Activated naive CD4-positive, alpha-beta T cell treated with anti-CD3 and anti-CD28 coated beads for 36 hours (primary cell): ENCODE measurements at places on chromosomes 5 and 9. TPM values are rescaled to one million over a fixed set of nuclear protein-coding genes. Genes with fewer than 3 reads are reported as not detected.
A peak's percentile ranks its signal among the peaks of the same experiment; 100 is the strongest.

PNPLA7 gene
- total RNA-seq = 2.8 TPM

LEAP2 gene
- 1.8 TPM for total RNA-seq

DAB2 gene
- total RNA-seq = not detected

SLC4A9 gene
- 0.07 TPM for total RNA-seq

PRXL2C gene
- 4.8 TPM for total RNA-seq

CD14 gene
- 0.20 TPM for total RNA-seq

- H3K4me1 ChIP-seq = peaks cover 3% of the 10 kb centered on the region
- peak; percentile 7 for DNase-seq
- peaks cover 13% of the 10 kb centered on the region for H3K27me3 ChIP-seq
- H3K27ac ChIP-seq = no peak overlapping the region
Observed at GRCh38 chr5:64637837-64638443, 52.4 kb upstream of the SHISAL2B start.

- no peak for DNase-seq
- no peaks in the 10 kb centered on the region for H3K4me1 ChIP-seq
- H3K4me3 ChIP-seq = no peak overlapping the region
- no peak overlapping the region for H3K27ac ChIP-seq
- H3K36me3 ChIP-seq = no peaks in the 10 kb centered on the region
Observed at GRCh38 chr9:116103976-116104820, 49.4 kb upstream of the PAPPA start.

GRCh38 chr5:96149546-96149945 lies 187.9 kb upstream of the ELL2 start:
- no peaks in the 10 kb centered on the region for H3K27me3 ChIP-seq
- peaks cover 9% of the 10 kb centered on the region for H3K4me1 ChIP-seq
- no peak overlapping the region for H3K4me3 ChIP-seq
- no peak overlapping the region for H3K27ac ChIP-seq
- no peak for DNase-seq
- no peaks in the 10 kb centered on the region for H3K36me3 ChIP-seq

DNA sequence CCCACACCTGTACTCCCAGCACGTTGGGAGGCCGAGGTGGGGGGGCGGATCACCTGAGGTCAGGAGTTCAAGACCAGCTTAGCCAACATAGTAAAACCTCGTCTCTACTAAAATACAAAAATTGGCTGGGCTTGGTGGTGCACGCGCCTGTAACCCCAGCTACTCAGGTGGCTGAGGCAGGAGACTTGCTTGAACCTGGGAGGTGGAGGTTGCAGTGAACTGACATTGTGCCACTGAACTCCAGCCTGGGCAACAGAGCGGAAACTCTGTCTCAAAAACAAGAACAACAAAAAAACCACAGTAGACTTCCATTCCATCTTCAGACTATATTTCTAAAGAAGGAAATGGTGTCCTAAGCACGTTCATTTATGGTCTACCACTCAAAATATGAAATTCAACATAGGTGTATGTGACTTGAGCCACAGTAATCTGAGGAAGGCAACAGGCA lies 14.2 kb upstream of the SERINC5 start:
- H3K27ac ChIP-seq = peak overlapping the region; percentile 78
- no peak for DNase-seq
- H3K27me3 ChIP-seq = no peaks in the 10 kb centered on the region
- no peaks in the 10 kb centered on the region for H3K36me3 ChIP-seq
- peaks cover 41% of the 10 kb centered on the region for H3K4me1 ChIP-seq

- peaks cover 2% of the 10 kb centered on the region for H3K27me3 ChIP-seq
- H3K4me3 ChIP-seq = no peak overlapping the region
- peaks cover 7% of the 10 kb centered on the region for H3K36me3 ChIP-seq
- H3K4me1 ChIP-seq = no peaks in the 10 kb centered on the region
- no peak overlapping the region for H3K27ac ChIP-seq
Observed at GRCh38 chr9:69696802-69697201, 24.6 kb upstream of the APBA1 start.

DNA sequence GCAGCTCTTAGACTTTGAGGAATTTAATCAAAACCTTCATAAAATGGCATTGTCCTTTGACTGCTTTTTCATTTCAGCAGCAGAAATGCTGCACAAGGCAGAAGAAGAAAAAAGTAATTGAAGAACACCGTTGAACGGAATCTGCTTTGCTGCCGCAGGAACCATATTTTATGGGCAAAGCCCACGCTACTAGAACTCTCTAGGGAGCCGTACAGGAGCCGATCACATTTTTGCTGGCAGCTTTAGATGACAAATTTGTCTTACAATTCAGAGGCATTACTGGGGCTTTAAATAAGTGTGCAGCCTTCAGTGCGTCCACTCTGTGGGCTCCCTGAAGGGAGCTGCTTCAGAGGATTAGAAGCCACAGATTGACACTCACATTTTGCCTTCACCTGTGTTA lies 5.4 kb downstream of the CFAP90 start:
- peaks cover 43% of the 10 kb centered on the region for H3K27me3 ChIP-seq
- H3K4me3 ChIP-seq = no peak overlapping the region
- peaks cover 2% of the 10 kb centered on the region for H3K4me1 ChIP-seq
- H3K36me3 ChIP-seq = no peaks in the 10 kb centered on the region
- no peak overlapping the region for H3K27ac ChIP-seq

DNA sequence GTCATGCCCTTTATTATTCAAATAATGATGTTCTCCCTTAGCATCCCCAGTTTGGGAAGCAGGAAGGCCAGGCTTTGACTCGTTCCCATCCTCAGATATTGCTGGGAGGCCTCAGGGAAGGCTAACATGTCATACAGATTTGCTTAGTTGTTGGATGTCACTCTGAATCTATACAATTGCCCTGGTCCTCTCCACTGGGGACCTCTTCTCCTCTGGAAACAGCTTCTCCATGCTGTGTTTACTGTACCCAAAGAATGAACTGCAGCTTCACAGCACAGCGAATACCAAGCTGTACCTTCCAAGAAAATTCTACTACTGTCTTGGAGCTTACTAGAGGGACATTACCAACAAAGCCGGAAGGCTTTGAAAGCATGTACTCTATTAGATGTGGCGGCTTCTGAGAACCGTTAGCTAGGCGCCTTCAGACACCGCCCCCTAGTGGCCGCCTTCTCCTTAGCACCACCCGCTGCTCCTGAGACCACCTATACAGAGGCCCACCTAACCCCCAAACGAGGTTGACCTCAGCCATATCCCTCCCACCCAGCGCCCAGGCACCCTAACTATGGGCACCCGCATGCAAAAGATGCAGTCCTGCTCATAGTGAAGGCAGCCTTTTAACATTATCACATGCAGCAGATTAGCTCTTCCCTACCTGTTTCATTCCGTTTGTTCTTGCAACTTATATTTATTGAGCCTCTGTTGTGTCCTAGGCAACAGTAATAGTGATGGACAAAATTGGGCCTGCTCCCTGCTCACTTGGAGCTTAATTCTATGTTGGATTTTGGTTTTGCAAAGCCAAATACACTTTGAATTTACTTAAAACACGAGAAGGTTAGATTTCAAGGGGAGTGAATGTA lies 34.9 kb upstream of the FOXI1 start:
- no peaks in the 10 kb centered on the region for H3K27me3 ChIP-seq
- DNase-seq = no peak
- H3K4me3 ChIP-seq = no peak overlapping the region
- H3K27ac ChIP-seq = no peak overlapping the region
- peaks cover 63% of the 10 kb centered on the region for H3K36me3 ChIP-seq

GRCh38 chr5:173968154-173968797 lies 20.7 kb upstream of the C5orf47 start:
- H3K4me1 ChIP-seq = peaks cover 21% of the 10 kb centered on the region
- DNase-seq = no peak
- H3K36me3 ChIP-seq = no peaks in the 10 kb centered on the region

DNA sequence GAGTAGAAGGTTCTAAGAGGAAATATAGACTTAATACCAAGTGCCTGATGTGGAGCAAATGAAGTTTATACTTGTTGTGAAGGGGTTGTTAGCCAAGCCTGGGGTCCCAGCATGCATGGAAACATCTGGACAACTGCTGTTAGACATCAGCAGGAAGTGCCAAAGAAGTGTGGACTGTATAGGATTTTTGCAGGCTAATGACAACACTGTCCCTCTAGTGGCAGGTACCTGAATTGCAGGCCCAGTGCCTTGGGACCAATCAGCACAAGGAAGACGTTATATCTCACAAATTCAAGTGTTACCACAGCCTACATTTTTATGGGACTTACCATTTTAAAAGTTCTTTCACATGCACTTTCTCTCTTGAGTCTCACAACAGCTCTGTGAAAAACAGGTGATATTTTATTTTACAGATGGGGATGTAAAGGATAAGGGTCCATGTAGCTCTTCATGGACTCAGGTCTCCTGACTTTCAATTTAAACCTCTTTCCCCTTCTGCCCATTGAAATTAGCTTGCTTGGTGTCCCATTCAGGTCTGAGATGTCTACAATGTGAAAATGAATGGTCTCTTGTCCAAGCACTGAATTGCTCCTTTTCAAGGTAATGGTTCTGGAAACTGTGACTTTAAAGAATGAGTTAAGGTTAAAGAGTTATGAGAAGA lies 89.0 kb upstream of the MAP1B start:
- no peaks in the 10 kb centered on the region for H3K4me1 ChIP-seq
- H3K27ac ChIP-seq = no peak overlapping the region
- peak; percentile 81 for DNase-seq
- H3K27me3 ChIP-seq = peaks cover 26% of the 10 kb centered on the region

DNA sequence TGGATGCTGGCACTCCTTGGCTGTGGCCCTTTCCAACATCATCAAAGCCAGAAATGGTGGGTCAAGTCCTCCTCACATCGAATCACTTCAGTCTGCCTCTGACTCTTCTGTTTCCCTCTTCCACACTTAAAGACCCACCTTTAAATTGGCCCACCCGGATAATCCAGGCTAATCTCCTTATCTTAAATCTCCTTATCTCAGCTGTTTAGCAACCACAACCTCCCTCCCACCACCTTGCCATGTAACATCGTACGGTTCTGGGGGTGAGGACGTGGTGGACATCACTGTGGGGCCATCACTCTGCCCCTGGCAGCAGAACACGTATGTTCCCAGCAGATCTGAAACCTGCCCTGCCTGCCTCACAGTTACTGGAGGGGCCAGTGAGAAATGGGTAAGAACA lies 11.5 kb downstream of the IGFBPL1 start:
- H3K27me3 ChIP-seq = no peaks in the 10 kb centered on the region
- H3K27ac ChIP-seq = no peak overlapping the region
- H3K4me1 ChIP-seq = no peaks in the 10 kb centered on the region
- H3K36me3 ChIP-seq = no peaks in the 10 kb centered on the region
- no peak for DNase-seq

GRCh38 chr9:15622318-15622971 lies 69.6 kb downstream of the CCDC171 start:
- H3K36me3 ChIP-seq = peaks cover 6% of the 10 kb centered on the region
- no peaks in the 10 kb centered on the region for H3K4me1 ChIP-seq
- H3K27me3 ChIP-seq = no peaks in the 10 kb centered on the region
- no peak for DNase-seq
- no peak overlapping the region for H3K27ac ChIP-seq

DNA sequence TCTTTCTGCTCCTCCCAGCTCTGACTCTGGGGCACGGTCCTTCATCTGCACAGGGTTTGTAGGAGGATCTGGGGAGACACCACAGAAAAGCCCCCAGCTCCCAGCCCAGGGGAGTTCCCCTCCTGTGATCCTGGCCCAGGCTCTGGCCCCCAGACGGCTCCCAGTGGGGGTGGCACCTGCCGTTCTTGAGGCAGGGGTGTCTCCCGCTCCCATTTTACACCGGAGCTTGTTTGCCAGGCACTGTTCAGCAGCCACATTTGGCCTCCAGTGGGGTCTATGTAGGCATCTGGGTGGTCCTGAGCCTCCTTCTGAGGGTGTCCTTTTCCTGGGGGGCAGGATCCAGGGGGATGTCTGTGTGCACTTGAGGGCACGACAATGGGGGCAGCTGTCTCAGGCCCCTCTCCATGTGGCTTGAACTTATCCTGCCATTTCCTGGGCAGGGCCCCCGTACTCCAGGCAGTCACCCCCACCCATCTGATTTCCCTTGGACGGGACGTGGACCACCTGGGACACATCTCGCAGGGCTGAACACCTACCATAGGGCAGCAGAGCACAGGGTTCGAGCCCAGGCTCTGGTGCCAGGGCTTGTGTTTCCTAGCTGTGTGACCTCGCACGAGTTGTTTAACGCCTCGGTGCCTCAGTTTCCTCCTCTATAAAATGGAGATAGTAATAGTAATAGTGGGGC lies 275.0 kb upstream of the MVB12B start:
- no peak overlapping the region for H3K4me3 ChIP-seq
- H3K27me3 ChIP-seq = peaks cover 19% of the 10 kb centered on the region
- no peak overlapping the region for H3K27ac ChIP-seq
- H3K4me1 ChIP-seq = no peaks in the 10 kb centered on the region

GRCh38 chr9:35831040-35831439 lies 2.0 kb downstream of the TMEM8B start:
- H3K4me1 ChIP-seq = peaks cover 23% of the 10 kb centered on the region
- no peak overlapping the region for H3K4me3 ChIP-seq
- H3K36me3 ChIP-seq = no peaks in the 10 kb centered on the region
- H3K27ac ChIP-seq = no peak overlapping the region
- no peak for DNase-seq

- no peak overlapping the region for H3K4me3 ChIP-seq
- H3K27ac ChIP-seq = no peak overlapping the region
- no peaks in the 10 kb centered on the region for H3K4me1 ChIP-seq
- no peak for DNase-seq
- no peaks in the 10 kb centered on the region for H3K36me3 ChIP-seq
- H3K27me3 ChIP-seq = no peaks in the 10 kb centered on the region
Observed at GRCh38 chr9:18935541-18935940, 97.5 kb downstream of the SAXO1 start.

DNA sequence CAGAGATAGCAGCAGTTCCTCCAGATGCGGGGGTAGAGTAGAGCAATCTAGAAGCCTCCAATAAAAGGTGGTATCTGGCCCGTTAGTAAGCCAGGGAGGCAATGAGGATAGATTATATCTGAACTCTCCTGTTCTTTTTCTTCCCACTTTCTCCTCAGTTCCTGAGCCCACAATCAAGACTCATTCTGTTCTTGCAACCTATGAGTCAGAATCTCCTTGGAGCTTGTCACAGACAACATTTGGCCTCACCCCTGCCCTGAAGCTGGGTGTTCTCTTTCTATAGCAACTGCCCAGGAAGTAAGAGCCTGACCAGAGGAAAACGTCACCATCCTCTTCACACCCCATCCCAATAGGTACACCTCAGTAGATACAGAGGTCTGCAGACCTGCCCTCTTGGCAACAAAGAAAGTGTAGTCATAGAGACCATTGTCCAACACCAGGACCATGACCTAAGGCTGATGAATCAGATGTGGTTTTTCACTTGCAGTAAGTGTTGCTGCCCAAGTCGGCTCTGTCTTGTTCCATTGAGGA lies 76.3 kb upstream of the PCA3 start:
- no peak overlapping the region for H3K4me3 ChIP-seq
- H3K27me3 ChIP-seq = peaks cover 19% of the 10 kb centered on the region
- no peak for DNase-seq

DNA sequence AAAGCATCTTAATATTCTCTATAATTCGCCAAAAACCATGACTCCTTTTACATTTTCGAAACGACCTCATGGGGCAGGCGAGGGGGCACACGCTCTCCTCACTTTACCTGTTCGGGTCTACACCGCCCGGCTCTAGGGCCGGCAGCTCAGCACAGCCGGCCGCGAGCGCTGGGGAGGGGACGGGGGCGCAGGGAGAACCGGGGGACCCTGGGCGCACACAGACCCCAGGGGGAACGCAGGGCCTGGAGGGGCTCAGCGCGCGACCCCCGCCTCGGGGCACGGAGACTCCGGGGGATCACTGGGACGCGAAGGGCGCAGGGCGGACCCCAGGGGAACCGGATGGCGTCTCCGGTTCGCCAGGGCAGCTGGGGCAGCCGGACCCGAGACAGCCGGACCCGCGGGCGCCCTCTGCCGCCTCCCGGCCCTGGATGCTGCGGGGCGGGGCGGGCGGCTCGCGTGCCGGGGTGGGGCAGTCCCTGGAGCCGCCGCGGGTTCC lies at the start of gene AHRR:
Gene AHRR (plus strand): TSS at position 485 of the 496 bp plus-strand sequence. CDS start 22,189 bp downstream, outside the sequence.
- peak; percentile 51 for DNase-seq
- H3K27me3 ChIP-seq = peaks cover 42% of the 10 kb centered on the region
- peaks cover 6% of the 10 kb centered on the region for H3K4me1 ChIP-seq
- peak within 1 kb of the TSS; percentile 68 for H3K4me3 ChIP-seq
- no peak within 1 kb of the TSS for H3K27ac ChIP-seq
- no peaks in the 10 kb centered on the region for H3K36me3 ChIP-seq
